Occipital lobe (tissue), 3 donors: ENCODE measurements at places on chromosomes 16 and 17. TPM values are rescaled to one million over a fixed set of nuclear protein-coding genes. Genes with fewer than 3 reads are reported as not detected.

DNA sequence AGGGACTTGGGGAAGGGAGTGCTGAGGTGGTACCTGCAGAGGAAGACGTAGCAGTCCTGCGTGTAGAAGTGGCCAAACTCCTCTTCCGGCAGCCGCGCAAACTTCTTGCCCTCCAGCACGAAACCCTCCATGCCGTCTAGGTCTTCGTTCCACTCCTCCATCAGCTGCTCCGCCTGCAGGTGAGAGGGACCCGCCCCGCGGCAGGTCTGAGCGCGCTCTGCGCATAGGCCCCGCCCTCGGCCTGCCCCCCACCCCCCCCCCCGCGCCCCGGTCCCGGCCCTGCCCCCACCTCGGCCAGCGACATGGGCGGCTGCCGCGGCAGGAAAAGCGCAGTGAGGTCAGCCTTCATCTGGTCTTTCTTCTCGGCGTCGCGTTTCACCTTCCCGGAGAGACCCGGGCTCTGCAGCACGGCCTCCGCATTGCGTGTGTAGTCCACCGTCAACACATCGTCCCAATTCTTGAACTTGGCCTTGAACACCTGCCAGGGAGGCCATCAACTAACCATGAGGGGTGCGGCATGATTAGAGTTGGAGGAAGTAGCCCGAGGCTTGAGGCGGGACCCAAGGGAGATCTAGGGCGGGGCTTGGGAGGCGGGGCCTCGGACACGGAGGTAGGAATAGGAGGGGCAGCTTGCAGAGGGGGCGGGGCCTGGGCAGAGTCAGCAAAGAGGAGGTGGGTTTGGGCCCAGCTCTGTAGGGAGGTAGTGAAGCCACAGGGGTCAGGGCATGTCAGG is 11.5 kb downstream of the FLII start:
- no peak for DNase-seq

DNA sequence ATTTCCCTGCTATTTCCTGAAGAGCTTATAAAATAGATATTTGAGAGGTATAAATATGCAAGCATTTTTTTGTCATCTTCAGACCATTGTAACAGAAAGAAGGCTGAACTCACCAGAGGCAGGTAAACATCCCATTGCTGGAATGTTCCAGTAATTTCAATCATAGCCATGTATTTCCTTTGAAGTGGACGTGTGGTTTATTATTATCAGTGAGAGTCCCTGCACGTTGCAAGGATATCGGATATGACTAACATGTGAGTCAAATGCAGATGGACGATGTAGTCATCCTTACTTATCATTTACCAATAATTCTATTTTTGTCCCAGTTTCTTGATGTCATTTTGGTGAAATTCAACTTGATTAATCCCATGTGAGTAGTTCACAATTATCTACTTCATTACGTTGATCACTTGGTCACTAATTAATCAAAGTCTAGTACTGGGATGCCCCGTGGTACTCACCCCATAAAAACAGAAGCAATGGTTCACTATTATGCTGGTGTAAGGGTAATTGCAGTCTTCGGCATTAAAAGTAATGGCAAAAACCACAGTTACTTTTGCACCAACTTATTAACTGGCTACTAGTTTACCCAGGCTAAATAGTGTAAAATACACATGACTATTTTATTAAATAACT is 89.5 kb downstream of the VAT1L start:
- DNase-seq = no peak

DNA sequence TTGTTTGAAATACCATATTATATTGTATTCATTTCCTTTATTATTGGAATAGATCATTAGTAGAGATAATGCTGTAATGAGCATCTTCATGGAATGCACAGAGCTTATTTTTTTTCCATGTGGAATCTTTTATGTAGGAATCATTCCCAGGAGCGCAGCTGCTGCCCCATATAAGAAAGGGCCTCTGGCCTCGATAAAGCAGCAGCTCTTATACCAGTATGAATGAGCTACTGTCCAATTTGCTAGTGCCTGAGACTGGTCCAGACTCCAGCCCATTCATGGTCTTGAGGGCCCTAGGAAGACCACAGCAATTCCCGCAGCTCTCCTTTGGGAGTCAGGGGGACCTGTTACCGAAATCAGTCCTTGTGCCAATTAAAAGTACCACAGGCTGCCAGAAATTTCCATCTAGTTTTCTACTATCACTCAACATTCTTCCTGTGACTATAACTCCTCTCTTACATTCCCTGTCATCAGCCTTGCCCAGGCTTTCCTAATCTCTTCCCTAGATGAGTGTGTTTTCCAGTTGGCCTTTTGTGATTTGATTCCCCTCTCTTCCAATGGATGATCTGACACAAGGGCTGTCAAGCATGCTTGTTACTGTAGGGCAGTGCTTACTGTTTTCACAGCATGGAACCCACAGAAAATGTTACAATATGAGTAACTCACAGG is 1.9 kb downstream of the ZNF843 start:
- DNase-seq = no peak

DNA sequence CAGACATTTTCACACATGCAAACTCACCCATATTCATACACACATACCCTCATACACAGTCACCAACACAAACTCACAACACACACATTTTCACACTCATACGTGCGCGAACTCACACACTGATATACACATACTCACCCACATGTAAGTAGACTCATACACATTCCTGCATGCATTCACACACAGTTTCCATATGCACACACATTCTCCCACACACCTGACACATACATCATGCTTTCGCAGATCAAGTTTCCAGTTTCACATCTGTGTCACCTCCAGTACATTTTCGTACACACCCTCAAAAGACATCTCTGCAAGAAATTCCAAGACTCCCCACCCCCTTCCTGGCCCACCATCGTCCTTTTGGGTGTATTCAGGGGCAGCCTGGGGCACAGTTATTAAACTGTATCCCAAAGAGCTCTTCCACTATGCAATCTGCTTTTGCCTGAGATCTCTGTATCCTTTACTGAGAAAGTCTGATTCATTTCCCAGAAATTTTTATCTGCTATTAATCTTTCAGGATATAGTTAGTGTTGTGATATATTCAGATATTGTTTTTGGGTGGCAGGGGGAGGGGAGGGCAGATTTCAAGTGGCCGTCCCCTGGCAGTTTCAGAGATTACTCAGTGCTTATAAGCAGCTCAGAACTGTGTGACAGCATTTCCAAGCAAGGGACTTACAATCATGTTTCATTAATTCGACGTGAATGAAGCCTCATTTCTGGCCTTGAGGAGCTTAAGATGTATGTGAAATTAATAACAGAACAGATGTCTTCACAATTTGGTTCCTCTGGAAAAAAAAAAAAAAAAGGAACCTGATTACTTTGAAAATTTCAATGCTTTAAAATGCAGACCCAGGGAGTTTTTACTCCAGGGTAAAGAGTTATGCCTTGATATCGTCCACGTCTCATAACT is 35.3 kb upstream of the MMP2 start:
- no peak for DNase-seq

ADAP2 gene
- total RNA-seq = 8.0 TPM

GRCh38 chr16:4378161-4378666 is 6.6 kb downstream of the VASN start:
- no peak for DNase-seq

- no peak for DNase-seq
Observed at GRCh38 chr16:53374800-53375199, 59.5 kb upstream of the RBL2 start.

GRCh38 chr17:8016632-8017424 is 14.4 kb downstream of the GUCY2D start:
- DNase-seq = no peak

SP6 gene
- total RNA-seq = 0.16 TPM

COPRS gene
- 26.2 TPM for total RNA-seq

DNA sequence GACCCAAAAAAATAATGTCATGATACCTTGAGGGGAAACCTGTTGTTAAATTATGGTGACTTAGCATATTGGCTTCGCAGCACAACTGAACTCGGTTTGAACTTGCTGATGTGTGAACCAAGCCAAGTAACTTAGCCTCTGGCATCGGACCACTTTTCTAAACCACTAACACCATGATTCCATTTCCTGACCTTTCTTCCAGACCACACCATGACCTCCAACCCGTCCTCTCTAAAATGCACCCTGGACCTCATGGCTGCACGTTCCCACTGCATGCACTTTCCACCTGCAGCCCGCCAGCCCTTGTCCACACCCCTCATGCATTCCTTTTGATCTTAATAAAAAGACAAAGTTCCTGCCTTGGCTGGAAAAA is 29.3 kb downstream of the DYNLRB2 start:
- no peak for DNase-seq
